ENCODE measurements at places on chromosomes 2 and 18.

- DNase-seq, result peak; percentile 44
These were observed at the start of gene MARCHF4 for GRCh38 chr2:216371721-216372702. MARCHF4 (minus strand) TSS chr2:216372483; CDS start chr2:216370260, 2,223 bp downstream.

DNA sequence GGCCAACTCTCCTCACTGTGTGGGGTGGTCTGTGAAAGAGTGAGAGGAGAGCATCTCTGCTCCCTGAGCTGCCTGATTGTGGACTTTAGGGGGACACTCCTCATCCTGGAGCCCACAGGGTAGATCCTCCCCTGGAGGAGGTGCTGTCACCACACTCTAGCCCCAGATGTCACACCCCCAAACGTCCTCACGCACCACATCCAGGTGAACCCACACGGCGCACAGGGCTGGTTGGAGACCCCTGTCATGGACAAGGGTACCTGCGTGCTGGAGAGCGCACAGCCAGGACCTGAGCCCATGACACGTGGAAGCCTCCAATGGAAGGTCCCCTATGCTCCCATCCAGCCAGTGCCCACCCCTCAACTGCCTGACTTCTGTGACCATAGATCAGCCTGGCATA is 10.5 kb downstream of the AGXT start:
- no peak for DNase-seq

GRCh38 chr2:11123856-11124759 is 31.2 kb upstream of the SLC66A3 start:
- DNase-seq, result no peak

- DNase-seq, result no peak
These were observed 261.5 kb downstream of the AFF3 start for GRCh38 chr2:99880964-99881294.

DNA sequence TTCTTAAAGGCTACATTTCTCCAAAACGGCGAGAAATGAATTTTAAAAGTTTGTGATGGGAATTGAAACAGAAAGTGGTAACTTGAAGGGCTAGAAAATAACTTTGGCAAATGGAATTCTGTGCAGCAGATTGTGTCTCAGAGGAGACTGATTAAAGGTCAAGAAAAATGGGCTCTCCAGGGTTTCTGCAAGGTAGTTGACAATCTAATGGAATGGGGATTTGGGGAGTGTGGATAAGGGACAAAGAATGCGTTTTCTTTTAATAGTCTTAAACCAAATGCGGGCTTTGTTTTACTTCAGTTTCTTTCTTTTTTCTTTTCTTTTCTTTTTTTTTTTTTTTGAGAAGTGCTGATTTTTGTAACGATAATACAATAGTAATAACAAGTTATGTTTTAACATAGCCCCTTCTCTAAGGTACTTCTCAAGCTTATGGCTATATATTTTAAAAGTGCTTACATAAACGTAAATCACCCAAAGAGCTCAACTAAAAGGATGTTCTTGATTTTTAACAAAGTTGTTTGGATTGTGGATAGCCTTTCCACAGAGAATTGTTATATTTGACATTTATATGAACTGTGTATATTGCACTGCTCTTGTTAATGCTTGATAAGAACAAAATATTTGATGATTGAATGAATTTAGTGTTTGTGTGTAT is 36.6 kb downstream of the CAMKMT start:
- DNase-seq, result no peak

- no peak for DNase-seq
These were observed 244.5 kb upstream of the EPHA4 start for GRCh38 chr2:221816566-221816965.

DNA sequence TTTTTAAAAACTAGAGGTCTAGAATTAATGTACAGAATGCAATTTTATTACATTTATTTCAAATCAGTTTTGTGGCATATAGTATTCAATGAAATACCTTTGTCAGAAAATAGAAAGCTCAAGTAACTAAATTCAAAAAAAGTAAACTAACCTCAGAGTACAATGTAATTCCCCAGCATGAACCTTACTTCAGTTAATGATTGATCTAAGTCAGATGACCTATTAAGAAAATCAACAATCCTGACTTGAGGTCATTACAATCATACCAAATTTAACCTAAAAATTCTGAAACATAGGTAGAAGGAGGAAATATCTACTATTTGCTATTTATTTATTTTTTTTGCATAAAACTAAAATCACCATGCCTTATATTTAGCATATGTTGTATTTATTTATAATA is 142.9 kb downstream of the CCDC102B start:
- DNase-seq, result no peak
